ENCODE measurements at places on chromosomes 1 and 21.

DNA sequence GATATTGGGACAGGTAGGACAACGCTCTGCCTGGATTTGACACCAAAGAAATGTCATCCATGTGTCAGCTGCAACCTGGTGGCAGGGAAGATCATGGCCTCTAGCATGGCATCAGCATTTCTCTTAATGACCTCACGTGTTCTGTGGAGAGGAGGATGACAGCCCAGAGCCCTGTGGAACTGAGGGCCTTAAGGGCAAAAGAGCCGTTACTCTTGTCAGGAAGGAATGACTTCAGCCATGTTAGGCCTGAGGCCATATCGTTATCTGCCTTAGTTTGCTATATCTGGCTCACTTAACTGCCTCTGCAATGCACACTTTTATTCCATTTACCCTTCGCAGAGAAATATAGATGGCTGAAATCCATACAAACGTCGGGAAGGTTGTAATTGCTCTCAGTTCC, 83.2 kb upstream of the PBX1 start:
- DNase-seq = no peak

DNA sequence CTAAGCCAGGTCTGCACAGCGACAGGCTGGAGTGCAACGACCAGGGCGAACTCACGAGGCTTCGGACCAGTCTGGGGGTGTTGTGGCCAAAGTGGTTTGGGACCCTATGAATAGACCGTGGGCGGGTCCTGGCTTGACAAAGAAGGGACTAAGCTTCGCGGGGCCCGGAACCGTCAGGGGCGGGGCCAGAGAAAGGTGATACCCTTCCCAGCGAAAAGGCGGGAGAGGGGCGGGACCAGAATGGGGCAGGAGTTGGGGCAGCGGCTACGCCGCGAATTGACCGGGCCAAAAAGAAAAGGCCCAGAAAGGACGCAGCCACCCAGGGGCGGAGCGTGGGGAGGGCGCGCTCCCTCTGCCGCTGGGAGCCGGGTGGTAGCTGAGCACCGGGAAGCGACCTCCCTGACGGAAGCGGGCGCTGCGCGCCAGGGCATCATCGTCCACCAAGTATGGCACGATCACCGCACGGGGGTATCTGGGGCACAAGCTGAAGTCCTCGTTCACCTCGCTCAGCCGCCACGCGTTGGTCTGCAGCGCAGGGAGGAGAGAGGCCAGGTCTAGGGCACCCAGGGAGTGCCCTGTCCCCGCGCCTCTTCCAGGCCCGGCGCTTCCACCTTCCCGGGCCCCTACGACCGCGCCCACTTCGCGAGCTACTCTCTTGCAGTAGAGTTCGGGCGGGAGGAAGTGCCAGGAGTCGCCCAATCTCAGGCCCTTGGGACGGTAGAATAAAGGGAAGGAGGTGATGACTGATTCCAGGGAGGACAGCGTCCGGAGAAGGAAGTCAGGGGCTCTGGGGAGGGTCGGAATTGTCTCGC, 6.7 kb upstream of the FAM167B start:
- peak; percentile 75 for DNase-seq

DNA sequence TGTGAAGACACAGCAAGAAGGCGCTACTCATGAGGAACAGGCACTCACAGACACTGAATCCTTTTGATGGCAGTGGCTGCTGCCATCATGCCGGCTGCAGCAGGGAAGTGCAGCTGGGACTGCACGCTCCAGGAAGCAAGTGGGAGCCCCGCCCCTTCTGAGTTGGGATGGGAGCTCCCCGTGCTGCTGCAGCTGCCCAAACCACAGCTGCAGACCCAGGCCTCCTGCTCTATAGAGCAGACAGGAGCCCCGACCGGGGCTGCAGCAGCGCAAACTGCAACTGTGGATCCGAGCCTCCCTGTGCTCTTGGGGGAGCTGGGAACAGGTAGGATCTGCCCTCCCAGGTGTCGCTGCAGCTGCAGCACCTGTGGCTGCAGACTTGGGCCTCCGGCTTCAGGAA, 65.2 kb upstream of the MARK1 start:
- no peak for DNase-seq

- no peak for DNase-seq
Observed at GRCh38 chr1:46575778-46576177, 24.3 kb upstream of the KNCN start.

DNA sequence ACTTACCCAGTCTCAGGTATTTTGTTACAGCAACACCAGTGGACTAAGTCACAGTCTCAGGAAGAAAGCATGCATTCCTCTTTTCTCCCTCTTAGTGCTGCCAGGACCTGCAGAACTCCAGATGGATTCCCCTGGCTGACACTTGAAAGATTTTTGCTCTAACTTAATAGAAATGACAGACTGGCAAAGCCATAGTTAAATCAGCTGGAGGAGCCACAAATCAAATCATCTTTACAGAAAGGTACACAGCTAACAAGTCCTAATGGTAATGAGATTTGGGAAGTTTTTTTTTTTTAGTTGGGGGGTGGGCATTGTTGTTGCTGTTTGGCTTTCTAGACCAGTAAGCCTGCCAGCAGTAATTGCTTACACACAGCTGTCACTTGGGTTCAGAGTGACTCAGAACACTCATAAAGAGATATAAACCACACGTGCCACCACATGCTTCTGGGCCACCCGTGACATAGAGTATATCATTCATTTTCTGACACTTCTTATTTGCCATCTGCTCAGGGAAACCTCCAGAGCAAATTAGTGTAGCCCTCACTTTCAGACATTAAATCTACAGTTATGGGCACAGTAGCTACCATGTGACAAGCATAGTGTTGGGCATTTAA, 72.4 kb downstream of the FH start:
- no peak for DNase-seq

- DNase-seq = no peak
Observed at GRCh38 chr1:40076895-40077312, 20.1 kb downstream of the PPT1 start.

- no peak for DNase-seq
Observed at GRCh38 chr1:217472915-217473314, 158.0 kb downstream of the GPATCH2 start.

Data from CD4-positive, alpha-beta memory T cell (primary cell).